ENCODE measurements at places on chromosomes 2 and 18. TPM values are rescaled to one million over a fixed set of nuclear protein-coding genes. Genes with fewer than 3 reads are reported as not detected.

NT5C1B gene
- total RNA-seq = not detected

PRSS56 gene
- not detected for total RNA-seq

ASXL3 gene
- total RNA-seq = under 0.01 TPM

STARD6 gene
- total RNA-seq = 0.28 TPM

PLCD4 gene
- 2.0 TPM for total RNA-seq

GDF7 gene
- total RNA-seq = under 0.01 TPM

ANKRD29 gene
- 0.18 TPM for total RNA-seq

- no peaks in the 10 kb centered on the region for H3K36me3 ChIP-seq
- no peak overlapping the region for H3K4me3 ChIP-seq
- no peaks in the 10 kb centered on the region for H3K27me3 ChIP-seq
- no peaks in the 10 kb centered on the region for H3K4me1 ChIP-seq
These were observed 761.2 kb upstream of the ACVR2A start for GRCh38 chr2:147083664-147084063.

GRCh38 chr2:60862642-60863041, 18.7 kb upstream of the REL start:
- no peak for DNase-seq
- no peaks in the 10 kb centered on the region for H3K36me3 ChIP-seq
- no peak overlapping the region for H3K27ac ChIP-seq
- H3K4me3 ChIP-seq = no peak overlapping the region

- peaks cover 10% of the 10 kb centered on the region for H3K4me1 ChIP-seq
- no peaks in the 10 kb centered on the region for H3K36me3 ChIP-seq
- no peak overlapping the region for H3K27ac ChIP-seq
These were observed 67.4 kb downstream of the BCL11A start for GRCh38 chr2:60486067-60486466.

DNA sequence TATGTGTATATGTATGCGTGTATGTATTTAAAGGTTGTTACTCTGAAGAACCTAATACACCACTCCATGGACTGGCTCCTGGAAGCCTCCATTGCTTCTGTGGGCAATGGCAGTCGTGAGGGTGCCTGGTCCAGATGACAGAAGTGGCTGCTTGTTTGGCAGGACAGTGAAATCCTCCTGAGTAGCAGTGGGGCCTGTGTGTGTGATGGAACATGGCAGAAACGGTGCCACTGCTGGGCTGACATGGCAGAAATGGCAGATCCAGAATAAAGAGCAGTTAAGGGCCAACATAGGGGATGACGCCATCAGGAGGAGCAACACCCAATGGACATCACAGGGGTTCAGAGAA, 6.1 kb upstream of the CPLX4 start:
- H3K27me3 ChIP-seq = peaks cover 5% of the 10 kb centered on the region
- DNase-seq = no peak
- peaks cover 19% of the 10 kb centered on the region for H3K36me3 ChIP-seq
- H3K27ac ChIP-seq = no peak overlapping the region

DNA sequence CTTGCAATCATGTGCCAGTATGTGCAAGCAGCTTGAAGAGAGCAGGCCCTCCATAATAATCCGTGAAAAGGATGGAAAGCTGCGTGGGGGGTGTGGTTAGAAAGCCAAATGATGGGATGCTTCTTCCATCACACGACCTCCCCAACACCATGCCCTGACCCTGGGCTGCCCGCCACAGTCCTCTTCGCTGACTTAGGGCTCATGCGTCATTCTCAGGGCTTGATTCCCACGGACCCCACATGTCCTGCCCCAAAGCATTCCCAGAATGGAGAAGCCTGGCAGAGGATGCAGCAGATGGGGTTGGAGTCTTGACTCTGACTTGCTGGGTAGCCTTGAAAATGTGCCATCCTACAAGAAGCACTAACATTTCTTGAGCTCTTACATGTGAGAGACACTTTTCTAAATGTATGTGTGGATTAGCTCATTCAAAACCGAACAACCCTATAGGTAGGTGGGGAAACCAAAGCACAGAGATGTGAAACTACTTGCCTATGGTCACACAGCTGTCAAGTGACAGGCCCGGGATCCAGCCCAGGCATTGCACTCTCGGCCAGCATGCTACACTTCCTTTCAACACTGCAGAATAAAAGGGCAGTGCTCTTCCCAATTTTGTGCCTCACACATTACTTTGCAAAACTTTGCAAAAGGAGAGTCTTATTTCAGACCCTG, 3.7 kb downstream of the TNS1 start:
- H3K36me3 ChIP-seq = peaks cover 2% of the 10 kb centered on the region
- no peak overlapping the region for H3K27ac ChIP-seq
- no peak for DNase-seq
- H3K4me3 ChIP-seq = no peak overlapping the region

DNA sequence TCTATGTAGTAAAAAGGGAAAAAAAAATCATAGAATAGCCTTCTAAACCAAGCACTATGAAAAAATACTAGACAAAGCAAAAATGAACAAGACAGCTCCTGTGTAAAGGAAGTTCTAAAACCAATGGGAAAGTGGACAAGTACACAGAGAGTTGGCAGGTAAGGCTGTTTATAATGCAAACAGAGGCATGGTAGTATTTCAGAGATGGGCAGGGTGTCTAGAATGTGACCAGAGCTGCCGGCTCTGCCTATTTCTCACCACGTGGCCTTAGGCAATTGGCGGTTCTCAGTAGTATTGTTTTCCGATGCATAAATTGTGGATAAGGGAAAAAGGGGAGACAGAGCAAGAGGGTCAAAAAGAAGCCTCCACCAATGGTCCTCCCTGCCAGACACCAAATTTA, 173.6 kb downstream of the ANKRD30B start:
- no peak overlapping the region for H3K27ac ChIP-seq
- H3K4me3 ChIP-seq = no peak overlapping the region
- no peaks in the 10 kb centered on the region for H3K27me3 ChIP-seq
- no peaks in the 10 kb centered on the region for H3K36me3 ChIP-seq
- DNase-seq = no peak

DNA sequence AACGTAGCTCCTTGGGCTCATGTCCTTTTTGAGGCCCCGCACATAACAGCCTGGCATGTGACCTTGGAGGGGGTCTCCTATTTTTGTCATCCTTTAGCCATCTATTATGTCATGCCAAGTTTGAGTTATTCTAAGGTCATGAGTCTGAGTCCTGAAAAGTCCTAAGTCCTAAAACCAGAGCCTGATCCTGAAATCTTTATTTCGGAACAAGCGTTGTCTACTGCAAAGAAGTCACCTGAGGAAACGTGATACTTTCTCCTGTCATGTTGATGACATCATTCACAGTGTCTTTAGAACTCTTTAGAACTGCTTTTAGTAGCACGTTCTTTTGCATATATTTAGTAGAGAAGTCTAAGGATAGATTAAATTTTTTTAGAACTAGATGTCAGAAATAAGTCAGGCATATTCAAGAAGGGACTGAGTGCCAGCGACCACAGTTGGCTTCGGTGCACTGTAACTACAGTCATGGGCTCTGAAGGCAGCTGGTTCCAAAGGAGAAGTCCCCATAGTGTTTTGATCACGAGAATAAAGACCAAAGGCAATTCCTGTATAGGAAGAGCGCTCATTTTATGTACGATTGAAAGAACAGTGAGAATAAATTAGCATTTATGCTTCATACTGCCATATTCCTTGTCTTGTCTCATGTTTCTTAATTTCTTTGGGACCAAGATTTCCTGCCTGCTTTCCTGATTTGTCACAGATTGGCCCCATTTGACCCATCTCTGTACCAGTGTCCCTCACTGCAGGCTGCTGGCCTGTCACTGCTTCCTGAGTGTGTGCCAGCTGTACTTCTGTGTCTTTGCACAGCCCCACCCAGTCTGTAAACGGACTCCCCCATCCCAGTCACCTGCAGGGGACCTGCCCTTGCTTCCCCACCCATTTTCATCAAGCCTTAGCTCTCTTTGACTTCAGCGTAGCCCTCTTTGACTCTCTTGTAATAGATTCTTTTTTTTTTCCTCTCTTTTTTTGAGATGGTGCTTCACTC, 75.8 kb downstream of the ASAP2 start:
- no peak for DNase-seq
- H3K27me3 ChIP-seq = no peaks in the 10 kb centered on the region
- peaks cover 8% of the 10 kb centered on the region for H3K4me1 ChIP-seq
- H3K36me3 ChIP-seq = peaks cover 12% of the 10 kb centered on the region
- no peak overlapping the region for H3K27ac ChIP-seq

GRCh38 chr18:5537860-5538259, 5.9 kb downstream of the EPB41L3 start:
- H3K27me3 ChIP-seq = no peaks in the 10 kb centered on the region
- DNase-seq = no peak
- no peak overlapping the region for H3K27ac ChIP-seq
- H3K4me3 ChIP-seq = no peak overlapping the region
- no peaks in the 10 kb centered on the region for H3K4me1 ChIP-seq

- no peak overlapping the region for H3K4me3 ChIP-seq
- H3K27me3 ChIP-seq = peaks cover 7% of the 10 kb centered on the region
- H3K27ac ChIP-seq = no peak overlapping the region
- no peaks in the 10 kb centered on the region for H3K36me3 ChIP-seq
These were observed 16.3 kb upstream of the SNED1 start for GRCh38 chr2:240981871-240982800.

- no peak for DNase-seq
- no peak overlapping the region for H3K27ac ChIP-seq
- H3K36me3 ChIP-seq = no peaks in the 10 kb centered on the region
- H3K27me3 ChIP-seq = 0 out of 2 replicates have a peak, but pooled peaks cover 2% of the 10 kb centered on the region
These were observed 74.3 kb downstream of the LONRF2 start for GRCh38 chr2:100248044-100248330.

GRCh38 chr18:74817576-74817975, 219.9 kb downstream of the ZNF407 start:
- no peaks in the 10 kb centered on the region for H3K27me3 ChIP-seq
- H3K36me3 ChIP-seq = no peaks in the 10 kb centered on the region
- DNase-seq = no peak
- peaks cover 6% of the 10 kb centered on the region for H3K4me1 ChIP-seq
- H3K27ac ChIP-seq = no peak overlapping the region

DNA sequence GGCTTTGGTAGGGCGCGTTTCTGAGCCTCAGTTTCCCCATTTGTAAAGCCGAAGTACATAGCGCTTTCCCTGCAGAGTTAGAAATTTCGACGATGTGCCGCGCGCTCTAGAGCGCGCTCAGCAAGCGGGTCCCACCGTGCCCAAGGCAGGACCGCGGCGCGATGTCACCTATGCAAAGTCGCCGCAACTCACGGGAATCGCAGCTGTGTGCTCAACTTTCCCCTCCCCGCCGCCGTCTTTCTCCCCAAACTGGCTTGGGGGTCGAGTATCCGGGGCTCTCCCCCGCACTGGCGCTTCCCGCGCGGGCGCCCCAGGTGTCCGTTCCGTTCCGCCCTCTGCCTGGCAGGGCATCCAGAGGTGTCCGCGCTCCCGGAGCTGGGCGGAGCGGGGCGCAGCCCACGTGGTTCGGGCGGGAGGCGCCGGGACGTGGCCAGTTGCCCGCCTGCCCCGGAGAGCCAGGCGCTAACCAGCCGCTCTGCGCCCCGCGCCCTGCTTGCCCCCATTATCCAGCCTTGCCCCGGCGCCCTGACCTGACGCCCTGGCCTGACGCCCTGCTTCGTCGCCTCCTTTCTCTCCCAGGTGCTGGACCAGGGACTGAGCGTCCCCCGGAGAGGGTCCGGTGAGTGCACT, at the start of gene MLPH:
TSS of gene MLPH (plus strand) at position 433 of the 630 bp plus-strand sequence. CDS start 6,176 bp downstream, outside the sequence.
- H3K4me3 ChIP-seq = peak within 1 kb of the TSS; percentile 70
- H3K27me3 ChIP-seq = no peaks in the 10 kb centered on the region
- H3K36me3 ChIP-seq = 0 out of 2 replicates have a peak, but pooled peaks cover 1% of the 10 kb centered on the region
- peak; percentile 43 for DNase-seq

DNA sequence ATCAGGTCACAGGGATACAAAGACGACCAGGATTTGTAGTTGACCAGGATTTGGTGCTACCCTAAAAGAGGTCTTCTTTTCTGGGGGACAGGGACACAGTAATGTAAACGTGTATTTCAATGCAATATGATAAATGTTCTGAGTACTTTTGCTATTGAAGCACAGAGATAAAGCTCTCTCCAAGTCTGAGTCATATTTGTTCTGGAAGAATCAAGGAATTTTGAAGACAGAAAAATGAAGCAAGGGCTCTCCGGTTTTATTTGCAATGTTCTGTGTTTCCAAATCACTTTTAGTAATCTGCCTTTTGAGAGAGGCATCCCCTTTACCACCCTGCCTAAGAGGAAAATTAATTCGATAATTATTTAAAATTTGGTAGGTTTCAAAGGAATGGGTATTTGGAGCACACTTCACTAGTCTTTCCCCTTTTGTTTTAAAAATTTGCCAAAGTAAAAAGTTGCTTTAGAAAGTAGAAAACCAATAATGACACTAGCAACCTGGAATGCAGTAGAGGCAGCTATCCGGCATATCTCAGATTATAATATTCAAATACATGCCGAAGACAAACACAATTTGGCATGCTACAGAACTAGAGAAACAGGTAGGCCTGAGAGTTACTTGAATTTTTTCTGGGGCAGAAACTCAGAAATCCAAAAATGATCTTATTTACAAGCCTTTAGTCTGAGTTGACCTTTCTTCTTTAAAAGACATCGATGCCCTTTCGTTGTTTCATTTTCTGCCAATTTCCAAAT, 82.7 kb downstream of the MREG start:
- H3K27me3 ChIP-seq = no peaks in the 10 kb centered on the region
- no peak overlapping the region for H3K27ac ChIP-seq
- peak; percentile 48 for DNase-seq
- H3K4me3 ChIP-seq = no peak overlapping the region

DNA sequence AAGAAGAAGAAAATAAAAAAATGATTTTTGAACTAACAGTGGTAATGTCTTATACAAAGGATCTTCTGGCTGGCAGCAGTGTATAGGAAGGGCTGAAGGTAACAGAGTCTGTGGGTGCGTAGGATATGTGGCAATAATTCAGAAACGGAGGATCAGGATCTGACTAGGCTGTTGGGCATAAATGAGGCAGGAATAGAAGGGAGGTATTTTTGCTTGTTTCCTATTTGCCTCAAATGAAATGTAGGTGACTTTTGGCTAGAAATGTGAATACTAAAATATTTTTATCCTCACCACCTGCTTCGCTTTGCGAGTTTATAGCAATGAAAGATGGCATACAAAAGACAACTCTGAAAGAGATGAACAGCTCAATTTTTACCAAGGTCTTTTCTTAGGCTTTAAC, 1086.1 kb upstream of the CELF4 start:
- no peak for DNase-seq
- no peaks in the 10 kb centered on the region for H3K36me3 ChIP-seq

- H3K4me3 ChIP-seq = no peak overlapping the region
- H3K4me1 ChIP-seq = peaks cover 6% of the 10 kb centered on the region
- H3K27ac ChIP-seq = no peak overlapping the region
- DNase-seq = no peak
- H3K27me3 ChIP-seq = peaks cover 36% of the 10 kb centered on the region
- no peaks in the 10 kb centered on the region for H3K36me3 ChIP-seq
These were observed 777 bp downstream of the HAAO start for GRCh38 chr2:42791606-42792005.

DNA sequence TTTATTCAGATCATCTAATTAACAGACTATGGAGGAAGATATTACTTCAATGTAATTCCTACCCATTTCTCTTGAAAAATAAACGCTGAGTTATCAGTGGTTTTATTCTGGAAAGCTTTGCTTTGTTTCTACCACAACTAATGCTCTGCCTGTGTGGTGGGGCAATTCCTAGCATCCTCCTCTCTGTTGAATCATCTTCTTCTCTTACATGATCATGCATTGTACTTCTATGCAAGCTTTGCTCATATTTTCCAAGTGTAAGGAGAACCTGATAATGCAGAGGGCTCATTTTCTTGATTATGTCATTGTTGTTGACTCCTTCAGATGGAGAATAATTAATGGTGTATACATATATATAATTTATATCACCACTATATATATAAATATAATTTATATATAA, 46.7 kb downstream of the CCDC195 start:
- H3K27ac ChIP-seq = no peak overlapping the region
- H3K4me3 ChIP-seq = no peak overlapping the region
- H3K27me3 ChIP-seq = no peaks in the 10 kb centered on the region
- H3K36me3 ChIP-seq = no peaks in the 10 kb centered on the region
